ENCODE measurements at places on chromosomes 4 and X. TPM values are rescaled to one million over a fixed set of nuclear protein-coding genes. Genes with fewer than 3 reads are reported as not detected.

DNA sequence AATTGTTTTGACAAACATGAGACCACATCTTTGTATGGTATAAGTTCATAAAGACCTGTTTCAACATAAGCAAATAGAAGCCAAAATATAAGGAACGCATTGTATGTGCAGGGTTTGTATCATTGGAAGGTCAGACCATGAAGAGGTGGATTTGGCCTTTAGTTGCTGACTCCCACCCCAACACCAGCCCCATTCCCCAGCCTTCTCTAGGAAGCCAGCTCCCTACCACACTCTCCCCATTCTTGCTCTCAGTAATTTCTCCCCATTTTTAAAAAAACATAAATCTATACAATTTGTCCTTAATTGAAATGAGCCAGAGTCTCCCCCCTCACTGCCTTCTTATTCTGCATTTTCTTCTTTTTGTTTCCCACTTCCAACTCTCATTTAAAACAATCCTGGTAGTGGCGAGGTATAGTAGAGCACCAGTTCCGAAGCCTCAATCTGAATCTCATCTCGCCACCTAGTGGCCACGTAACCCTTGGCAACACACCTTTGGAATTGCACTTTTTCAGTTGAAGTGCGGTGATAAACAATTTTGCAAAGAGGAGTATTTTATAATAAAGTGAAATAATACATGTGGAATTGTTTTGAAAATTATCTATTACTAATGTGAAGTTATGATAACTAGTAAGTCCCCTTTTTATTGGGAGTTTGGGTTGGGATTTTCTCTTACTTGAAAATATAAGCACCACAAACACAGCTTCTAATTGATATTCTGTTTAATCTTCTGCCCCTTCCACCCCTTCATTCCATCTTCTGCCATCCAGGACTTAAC, 126.6 kb downstream of the ASB9 start:
- peak; percentile 43 for DNase-seq

MAGEA8 gene
- total RNA-seq = not detected

DNA sequence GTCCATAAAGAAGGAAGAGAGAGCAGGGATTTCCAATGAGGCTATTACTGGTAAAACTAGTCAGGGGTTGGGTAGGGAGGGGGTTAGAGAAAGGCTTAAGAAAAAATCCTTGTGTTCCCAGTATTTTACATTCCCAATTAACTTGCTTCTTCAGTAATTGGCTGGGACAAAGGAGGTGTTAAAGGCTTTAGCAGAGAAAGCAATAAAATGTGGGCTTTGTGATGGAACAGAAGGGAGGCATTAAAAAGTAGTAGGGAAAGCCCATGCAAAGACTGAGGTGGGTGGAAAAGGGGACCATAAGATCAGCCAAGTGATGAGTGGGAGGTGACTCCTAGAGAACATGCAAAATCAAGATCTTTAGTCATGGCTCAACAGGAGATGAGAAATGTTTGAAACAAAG, 1467.2 kb downstream of the RPA4 start:
- no peak for DNase-seq

DNA sequence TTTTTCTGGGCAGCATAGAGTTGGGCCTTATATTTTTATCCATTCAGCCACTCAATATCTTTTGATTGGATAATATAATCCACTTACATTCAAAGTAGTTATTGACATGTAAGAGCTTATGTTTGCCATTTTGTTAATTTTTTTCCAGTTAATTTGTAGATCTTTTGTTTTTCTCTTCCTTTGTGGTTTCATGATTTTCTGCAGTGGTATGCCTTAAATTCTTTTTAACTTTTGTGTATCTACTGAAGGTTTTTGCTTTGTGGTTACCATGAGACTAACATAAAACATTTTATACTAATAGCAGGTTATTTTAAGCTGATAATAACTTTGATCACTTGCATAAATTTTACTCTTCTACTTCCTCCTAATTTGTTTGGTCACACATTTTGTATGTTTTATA, 140.8 kb upstream of the GATB start:
- no peak for DNase-seq

GABRQ gene
- total RNA-seq = not detected

DNA sequence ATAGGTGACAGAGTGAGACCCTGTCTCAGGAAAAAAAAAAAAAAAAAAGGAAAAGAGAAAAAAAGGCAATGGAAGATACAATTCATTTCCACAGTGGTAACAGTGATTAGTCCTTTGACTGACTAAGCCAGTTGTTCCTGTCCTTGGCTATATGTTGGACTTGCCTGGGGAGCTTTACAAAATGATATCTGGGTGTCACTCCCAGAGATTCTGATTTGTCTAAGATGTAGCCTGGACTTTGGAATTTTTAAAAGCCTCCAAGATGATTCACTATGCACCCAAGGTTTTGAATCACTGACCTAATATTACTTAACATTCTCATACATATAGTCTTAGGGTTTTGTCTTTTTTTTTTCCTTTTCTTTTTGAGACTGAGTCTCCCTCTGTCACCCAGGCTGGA, 16.9 kb downstream of the HELQ start:
- DNase-seq = no peak

DNA sequence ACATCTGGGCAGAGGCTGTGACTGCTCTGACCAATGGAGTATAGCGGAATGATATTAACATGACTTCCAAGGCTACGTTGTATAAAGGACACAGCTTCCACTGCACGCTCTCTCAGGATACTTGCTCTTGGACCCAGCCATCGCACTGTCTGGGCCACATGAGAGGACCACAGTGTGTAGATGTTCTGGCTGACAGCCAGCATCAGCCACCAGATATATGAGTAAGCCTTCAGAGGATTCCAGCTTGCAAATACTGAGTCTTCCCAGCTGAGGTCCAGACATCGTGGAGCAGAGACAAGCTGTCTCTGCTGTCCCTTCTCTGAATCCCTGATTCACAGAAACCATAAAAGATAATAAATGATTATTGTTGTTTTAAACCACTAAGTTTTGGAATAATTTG, 146.8 kb upstream of the USP9X start:
- DNase-seq = no peak

GRCh38 chrX:139077281-139078250, 366.0 kb upstream of the FGF13 start:
- no peak for DNase-seq

PAGE1 gene
- total RNA-seq = not detected

ATOH1 gene
- total RNA-seq = not detected

DNA sequence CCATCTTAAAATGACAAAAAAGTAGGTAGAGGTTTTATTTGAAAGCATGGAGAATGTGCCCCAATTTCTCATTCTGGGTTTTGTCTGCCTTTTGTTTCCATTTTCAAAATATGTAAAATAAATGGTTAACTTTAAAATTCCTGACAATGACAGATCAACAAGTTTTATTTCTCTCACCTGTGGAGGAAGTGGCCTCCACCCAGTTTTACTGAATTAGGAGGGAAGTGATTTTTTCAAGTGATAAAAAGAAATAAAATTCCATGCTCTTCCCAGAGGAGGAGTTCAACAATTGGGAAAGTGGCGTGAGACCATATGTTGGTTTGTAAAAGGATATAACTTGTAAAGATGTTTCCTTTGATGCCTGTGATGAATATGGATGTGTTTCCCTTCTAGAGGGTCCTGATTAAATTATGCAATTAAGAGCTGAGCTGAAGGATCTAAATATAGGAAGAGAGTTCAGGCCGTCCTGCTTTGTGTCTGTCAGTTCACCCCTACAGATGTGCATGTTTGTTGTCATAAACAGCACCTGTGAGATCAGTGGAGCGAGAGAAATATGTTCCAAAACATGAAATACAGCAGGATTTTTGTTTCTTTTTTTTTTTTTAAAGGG, 19.5 kb downstream of the SMAD1 start:
- no peak for DNase-seq

IL21 gene
- total RNA-seq = not detected

- no peak for DNase-seq
Observed at GRCh38 chr4:172109466-172109865, 296.3 kb downstream of the GALNTL6 start.

- DNase-seq = no peak
Observed at GRCh38 chrX:82320569-82320968, 1118.7 kb downstream of the SH3BGRL start.

VBP1 gene
- 32.2 TPM for total RNA-seq

GRCh38 chr4:108926061-108926460, 163.2 kb upstream of the ETNPPL start:
- no peak for DNase-seq

GRCh38 chr4:89331686-89332544, 24.3 kb upstream of the GPRIN3 start:
- DNase-seq = no peak

DNA sequence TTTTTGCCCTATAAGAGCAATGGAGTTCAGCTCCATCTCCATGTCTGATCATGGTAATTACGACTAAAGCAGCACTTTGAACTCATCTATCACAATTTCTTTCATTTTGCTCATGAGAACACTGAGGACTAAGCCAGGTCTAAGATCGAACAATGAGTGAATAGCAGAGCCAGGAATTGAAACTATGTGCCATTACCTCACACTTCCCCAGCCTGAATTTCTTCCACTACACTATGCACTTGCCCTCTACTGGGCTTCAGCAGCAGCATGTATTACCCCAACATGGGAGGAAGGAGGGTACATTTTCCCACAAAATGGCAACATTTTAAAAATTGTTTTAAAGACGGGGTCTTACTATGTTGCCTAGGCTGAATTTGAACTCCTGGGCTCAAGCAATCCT, 274.7 kb upstream of the FGF13 start:
- no peak for DNase-seq

FHIP1A gene
- total RNA-seq = 14.3 TPM

GRCh38 chrX:64186974-64187761, 18.3 kb downstream of the AMER1 start:
- DNase-seq = no peak

DNA sequence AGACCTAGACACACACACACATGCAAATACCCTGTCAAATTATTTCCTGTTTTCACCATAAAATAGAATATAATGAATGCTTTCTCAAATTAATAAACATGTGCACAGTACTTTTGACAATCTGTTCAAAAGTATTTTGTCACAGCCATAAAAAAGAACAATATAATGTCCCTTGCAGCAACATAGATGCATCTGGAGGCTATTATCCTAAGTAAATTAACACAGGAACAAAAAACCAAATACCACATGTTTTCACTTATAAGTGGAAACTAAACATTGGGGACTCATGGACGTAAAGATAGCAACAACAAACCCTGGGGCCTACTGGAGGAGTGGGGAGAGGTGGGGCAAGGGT, 15.5 kb downstream of the RAB40A start:
- no peak for DNase-seq

DNA sequence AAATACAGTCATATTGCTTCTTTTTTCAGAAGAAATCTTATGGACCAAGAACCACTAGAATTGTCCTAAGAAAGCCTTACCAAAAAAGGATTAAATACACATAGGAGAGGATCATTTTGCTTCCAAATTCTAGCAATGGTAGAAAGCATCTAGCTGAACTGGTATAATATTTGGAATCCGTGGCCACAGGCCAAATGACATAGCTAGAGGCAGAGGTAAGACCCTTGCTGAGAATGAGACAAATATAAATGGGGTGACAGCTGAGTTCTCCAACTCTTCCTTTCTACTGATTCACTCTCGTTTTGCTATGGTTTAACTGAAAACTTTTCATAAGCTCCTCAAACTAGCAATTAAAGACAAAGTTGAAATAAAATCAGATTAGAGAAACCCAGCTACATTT, 150.0 kb downstream of the TTC29 start:
- DNase-seq = no peak

MMRN1 gene
- 42.6 TPM for total RNA-seq

DNA sequence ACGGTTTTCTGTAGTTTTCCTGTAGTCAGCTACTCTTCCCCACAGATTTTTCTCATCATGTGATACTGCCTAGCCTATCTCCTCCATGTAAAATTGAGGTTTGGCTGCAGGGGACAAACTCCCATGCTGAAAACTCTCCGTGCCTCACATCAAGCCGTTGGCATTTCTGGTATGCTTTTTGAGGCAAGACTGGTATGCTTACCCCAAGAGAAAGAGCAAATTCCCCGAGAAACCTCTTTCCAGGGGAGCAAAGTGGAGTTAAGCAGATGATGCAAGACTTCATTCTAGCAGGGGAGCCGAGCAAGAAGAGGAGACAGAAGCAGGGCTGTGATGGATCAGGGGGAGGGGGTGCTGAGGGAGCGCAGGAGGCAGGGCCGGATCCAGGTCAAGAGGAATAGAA, 4.8 kb downstream of the SOWAHD start:
- no peak for DNase-seq

PCDH19 gene
- total RNA-seq = 0.27 TPM

CENPVL2 gene
- total RNA-seq = not detected

- no peak for DNase-seq
Observed at GRCh38 chr4:162322054-162322453, 158.3 kb upstream of the FSTL5 start.

GRCh38 chr4:40954088-40954668, 204.4 kb downstream of the NSUN7 start:
- no peak for DNase-seq

S100G gene
- not detected for total RNA-seq

GAGE2A gene
- not detected for total RNA-seq

GRCh38 chrX:53255738-53256191, 25.6 kb downstream of the IQSEC2 start:
- no peak for DNase-seq

DNA sequence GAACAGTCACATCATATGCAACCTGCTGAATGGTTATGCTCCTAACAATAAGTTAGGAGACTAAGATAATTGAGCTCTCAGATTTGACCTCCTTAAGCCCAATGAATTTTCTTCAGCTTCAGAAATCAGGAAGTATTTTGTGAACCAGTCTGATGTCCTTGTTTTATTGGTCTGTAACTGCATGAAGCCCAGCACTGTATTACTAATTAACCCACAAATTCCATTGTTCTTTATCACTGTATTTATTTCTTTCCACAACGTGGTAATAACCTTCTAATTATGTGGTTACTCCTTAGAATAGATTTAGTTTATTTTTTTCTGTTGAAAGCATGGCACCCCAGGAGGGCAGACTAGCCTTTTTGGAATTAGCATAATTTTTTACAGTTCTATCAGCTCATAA, 3.9 kb upstream of the MFAP3L start:
- no peak for DNase-seq

DMD gene
- total RNA-seq = 29.4 TPM

LUZP4 gene
- total RNA-seq = not detected

DNA sequence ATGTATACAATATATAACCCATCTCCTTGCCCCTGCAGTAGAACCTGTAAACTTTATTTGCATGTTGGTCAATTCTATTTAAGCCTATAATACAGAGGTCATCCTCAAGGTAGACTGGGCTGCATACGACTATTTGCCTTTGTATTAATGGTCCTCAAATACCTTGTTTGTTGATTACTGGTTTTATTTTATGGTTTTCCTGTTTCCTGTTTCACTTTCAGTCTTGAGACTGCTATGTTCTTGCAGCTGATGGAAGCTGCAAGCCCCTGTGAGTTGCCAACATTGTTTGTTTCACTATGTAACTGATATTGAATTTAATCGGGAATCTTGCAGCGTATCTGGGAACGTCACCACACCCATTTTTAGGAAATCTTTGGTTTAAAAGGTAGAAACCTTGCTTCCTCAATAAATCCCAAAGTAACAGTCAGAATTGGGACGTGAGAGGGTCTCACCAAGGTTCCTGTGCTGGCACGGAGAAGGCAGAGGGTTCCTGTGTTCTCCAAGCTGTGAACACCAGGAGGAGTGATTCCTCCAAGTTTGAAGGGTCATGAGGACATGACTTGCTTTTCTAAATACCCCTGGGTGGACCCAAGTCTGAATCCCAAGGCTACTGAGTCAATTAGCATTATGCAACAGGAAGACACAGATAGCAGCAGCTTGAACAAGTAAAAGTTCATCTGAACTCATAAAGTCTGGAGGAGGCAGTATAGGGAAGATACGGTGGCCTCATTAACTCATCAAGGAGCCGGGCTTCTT, 110.6 kb upstream of the PNPLA4 start:
- no peak for DNase-seq

GRCh38 chr4:139789096-139789654, 123.6 kb downstream of the MGST2 start:
- no peak for DNase-seq

CETN2 gene
- total RNA-seq = 33.2 TPM

KCNE5 gene
- not detected for total RNA-seq

Data from lower lobe of right lung (tissue), 2 donors.